Activated gamma-delta T cell treated with anti-CD3 and anti-CD28 coated beads, Interleukin-2, amount 50 U/mL, for 16 hours (primary cell): ENCODE measurements at places on chromosomes 3 and 15.

GRCh38 chr15:92989470-92989869 lies 89.3 kb downstream of the CHD2 start:
- DNase-seq, result no peak

- DNase-seq, result no peak
Observed at GRCh38 chr3:189897406-189897805, 223.3 kb downstream of the P3H2 start.

- no peak for DNase-seq
Observed at GRCh38 chr3:14170531-14171159, 7.8 kb downstream of the XPC start.

GRCh38 chr3:161475905-161476304 lies 20.7 kb upstream of the OTOL1 start:
- DNase-seq, result no peak

- DNase-seq, result no peak
Observed at GRCh38 chr3:23876923-23877322, 39.9 kb downstream of the NKIRAS1 start.

DNA sequence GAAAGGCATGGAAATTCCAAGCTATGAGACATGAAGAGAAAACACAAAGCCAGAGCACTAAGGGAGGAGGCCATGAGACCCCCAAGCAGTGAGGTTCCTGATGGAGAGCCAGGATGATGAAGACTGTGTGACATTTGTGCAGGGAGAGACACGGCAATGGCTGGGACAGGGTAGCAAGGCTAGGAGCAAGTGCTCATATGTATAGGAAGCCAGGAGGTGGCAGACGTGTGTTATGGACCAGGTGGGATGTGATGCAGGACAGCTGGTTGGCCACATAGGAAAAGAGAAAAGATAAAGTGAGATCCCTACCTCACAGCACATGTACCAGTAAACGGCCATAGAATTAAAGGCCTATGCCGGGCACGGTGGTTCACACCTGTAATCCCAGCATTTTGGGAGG lies 112.7 kb downstream of the APBA2 start:
- no peak for DNase-seq

- DNase-seq, result no peak
Observed at GRCh38 chr15:95864467-95864886, 466.0 kb upstream of the NR2F2 start.

DNA sequence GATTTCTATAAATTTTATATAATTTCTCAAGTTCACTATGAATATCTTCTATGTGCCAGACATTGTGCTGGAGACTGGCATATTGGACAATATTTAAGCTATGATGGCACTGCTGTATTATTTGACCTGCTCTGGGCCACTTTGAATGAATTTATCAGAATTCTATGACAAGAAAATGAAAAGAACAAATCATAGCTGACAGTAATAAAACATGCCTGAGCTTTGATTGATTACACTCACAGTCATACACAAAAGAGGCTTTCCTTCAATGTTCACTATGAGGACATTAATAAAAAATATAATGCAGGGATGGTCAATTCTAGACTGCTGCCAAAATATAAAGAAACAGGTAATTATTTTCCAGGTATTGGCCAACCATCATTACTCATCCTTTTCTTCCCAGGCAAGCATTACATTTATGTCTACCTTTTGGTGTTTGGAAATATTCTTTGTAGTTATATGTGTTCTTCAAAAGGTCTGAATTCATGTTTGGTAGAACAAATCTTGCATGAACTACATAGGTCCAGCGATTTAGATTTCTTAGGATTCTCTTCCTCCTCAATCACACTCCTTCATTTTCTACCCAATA lies 81.0 kb upstream of the ALCAM start:
- no peak for DNase-seq

DNA sequence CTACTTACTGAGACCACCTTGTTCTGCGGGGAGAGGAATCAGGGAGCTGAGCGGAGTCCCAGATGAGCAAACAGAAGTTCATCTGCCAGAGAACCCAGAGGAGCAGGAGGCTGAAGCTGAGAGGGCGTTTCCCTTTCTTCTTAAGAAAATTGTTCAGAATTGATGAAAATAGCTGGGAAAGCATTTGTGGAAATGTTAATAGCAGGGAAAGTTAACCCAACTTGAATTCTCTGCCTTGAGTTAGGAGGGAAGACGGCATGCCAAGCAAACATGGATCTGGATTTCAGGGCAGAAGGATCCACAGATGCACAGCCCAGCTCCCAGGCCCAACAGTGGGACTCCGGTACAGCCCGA lies 23.2 kb downstream of the CRABP1 start:
- no peak for DNase-seq

DNA sequence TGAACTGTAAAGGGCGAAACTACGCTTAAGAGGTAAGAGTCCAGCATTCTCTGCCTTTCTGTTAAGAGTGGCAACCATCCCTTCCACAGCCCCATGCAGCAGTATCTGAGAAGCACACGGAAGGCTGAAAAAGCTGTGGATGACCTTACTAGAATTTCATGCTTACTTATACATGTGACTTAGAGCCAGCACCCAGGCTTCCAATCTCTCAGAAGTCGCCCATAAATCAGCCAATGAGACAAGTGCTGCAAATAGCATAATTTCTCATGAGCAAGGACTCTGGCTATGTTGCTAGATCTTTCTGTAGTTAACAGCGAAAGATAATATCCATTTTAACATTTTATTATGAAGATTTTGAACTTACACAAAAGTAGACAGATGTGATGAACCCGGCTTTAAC lies 65.3 kb downstream of the IGF2BP2 start:
- DNase-seq, result no peak

DNA sequence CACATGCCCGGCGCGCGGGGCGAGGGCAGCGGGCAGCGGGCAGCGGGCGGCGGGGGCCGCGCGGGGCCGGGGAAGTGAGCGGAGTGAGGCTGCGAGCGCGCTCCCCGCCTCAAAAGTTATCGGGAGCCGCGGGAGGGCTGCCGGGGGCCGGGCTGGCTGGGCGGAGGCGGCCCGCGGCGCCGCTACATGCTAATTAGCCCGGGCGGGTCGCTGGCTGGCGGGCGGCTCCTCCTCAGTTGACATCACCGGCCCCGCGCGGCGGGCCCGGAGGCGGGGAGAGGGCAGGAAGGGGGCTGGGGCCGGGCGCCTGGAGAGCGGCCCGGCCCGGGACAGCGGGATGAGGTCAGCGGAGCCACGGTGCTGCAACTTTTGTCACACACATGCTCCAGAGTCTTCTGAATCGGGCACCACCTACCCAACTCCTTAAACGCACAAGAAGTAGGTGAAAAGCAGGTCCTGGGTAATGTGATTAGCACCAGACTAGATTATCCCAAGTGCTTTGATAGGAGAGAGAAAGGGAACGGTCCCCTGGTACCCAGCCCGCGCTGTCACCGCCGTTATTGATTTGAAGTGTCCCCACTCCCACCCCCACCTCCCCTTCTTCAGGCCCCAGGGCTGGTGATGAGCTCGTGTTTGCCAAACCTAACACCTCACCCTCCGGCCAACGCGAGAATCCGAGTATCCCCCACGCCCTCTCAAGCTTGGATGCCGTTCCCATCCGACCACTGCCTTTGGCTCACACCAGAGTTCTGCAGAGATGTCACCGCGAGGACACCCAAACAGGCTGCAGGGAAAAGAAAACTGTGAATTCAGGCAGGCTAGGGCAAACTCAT lies at the start of gene HEG1:
TSS of gene HEG1 (minus strand) at position 85 of the 833 bp plus-strand sequence. CDS start 107 bp downstream, outside the sequence.
- peak; percentile 62 for DNase-seq

- DNase-seq, result no peak
Observed at GRCh38 chr3:27724459-27725197, 2.5 kb upstream of the EOMES start.

DNA sequence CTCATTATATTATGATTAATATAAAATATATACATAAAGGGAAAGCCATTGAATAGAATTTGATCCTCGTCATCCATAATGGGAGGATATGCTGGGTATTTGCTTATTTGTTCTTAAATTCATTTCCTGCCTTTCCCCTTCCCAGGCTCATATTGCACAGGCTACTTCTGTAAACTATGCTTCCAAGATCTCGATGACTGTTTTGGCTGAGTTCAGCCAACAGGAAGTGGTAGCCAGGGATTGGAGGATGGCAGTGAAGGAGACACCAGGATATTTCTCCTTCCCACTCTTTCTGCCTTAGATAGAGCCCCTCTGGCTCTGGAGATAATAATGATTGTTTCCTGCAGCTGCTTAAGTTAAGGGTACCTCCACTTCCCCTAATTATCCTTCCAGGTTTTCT lies 44.3 kb upstream of the DYNC1LI1 start:
- no peak for DNase-seq

DNA sequence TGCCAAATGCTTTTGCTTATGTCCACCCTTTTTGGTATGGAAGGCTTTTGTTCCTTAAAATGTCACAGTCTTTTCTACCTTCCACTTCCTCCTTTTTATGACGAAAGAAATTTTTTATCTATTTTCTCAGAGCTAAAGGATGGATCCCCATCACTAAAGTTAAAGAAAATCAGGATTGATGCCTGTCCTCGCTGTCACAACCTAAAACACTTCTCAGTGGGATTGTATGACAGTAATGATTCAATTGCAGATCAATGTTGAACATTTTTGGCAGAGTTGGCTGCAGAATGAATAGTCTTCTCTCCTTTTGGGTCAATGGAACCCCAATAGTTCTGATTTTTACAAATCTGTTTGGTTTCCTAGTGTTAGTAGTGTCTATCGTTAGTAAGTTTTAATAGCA lies 549.8 kb upstream of the ROBO2 start:
- DNase-seq, result no peak

DNA sequence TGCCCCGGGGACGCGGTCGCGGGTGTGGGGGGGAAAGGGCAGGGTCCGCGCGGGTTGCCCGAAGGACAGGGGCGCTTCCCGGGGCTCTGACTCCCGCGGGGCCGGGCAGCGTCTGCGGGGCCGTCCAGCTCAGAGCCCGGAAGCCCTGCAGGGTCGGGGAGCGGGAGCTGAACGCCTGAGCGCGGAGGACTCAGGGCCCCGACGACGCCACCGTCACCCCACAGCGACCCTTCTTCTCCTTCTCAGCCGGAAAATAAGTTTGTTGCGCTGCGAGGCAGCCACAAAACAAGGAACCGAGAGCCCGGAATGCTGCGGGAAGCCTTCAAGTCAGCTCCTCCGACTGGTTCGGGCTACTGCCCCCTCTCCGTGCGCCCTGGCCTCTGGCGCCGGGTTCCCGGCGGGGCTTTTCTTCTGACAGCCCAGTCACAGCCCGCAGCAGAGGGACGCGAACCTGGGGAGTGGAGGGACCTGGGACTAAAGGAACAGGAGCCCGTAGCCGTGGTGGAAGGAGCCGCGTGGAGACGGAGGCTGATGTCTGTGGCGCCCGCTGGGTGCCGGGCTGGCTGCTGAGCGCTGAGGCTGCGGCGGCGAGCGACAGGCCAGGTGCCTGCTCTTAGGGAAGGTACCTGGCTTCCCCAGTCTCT lies 484 bp downstream of the CNTN4 start:
- DNase-seq, result no peak

GRCh38 chr3:140950144-140950543 lies 8.5 kb downstream of the SLC25A36 start:
- DNase-seq, result no peak

- DNase-seq, result no peak
Observed at GRCh38 chr3:178238179-178238578, 298.1 kb upstream of the KCNMB2 start.

GRCh38 chr3:32794487-32795308 lies 23.1 kb upstream of the TRIM71 start:
- no peak for DNase-seq

- no peak for DNase-seq
Observed at GRCh38 chr3:27349832-27350231, 19.4 kb downstream of the NEK10 start.
